ENCODE measurements at places on chromosomes 5 and 9.

GRCh38 chr5:110414360-110414759, 312.1 kb downstream of the TMEM232 start:
- no peak for DNase-seq

- DNase-seq, result no peak
Observed at GRCh38 chr5:125298258-125298657, 551.8 kb upstream of the ZNF608 start.

GRCh38 chr5:140038373-140038957, 4.6 kb downstream of the NRG2 start:
- DNase-seq, result no peak

GRCh38 chr5:146630472-146630871, 114.5 kb upstream of the GPR151 start:
- no peak for DNase-seq

GRCh38 chr5:67971223-67971830, 244.2 kb upstream of the PIK3R1 start:
- no peak for DNase-seq

DNA sequence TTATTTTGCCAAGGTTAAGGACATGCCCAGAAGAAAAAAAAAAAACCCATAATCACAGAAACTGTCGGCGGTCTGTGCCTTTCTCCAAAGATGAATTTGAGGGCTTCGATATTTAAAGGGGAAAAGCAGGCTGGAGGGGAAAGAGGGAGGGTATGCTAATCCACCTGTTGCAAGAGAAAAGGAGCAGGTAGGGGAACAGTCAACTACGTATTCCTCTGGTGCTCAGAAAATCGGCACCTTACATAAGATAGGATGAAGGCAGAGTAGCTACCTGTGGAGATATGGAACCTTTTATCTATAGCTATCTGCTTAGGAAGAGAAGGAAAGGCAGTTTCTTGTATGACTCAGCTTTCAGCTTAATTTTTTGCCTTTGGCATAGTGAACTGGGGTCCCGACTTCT, 77.7 kb downstream of the PTCD2 start:
- DNase-seq, result no peak

DNA sequence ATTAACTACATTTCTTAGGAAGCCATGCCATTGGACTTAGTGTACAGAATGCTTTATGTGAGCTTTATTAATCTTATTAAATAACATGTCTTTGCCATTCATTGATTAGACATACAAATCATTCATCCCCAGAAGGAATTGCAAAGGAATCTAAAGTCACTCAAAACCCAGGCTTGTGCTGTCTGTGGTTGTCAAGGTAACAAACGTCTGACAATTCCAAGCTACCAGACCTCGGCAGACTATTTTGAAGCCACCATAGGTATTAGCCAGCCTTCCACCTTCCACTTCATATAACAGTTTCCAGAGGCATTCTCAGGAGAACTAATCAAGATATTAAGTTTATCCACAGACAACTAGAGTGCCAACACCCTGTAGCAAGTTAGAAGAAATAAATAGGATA, 135.2 kb upstream of the TUSC1 start:
- DNase-seq, result no peak

DNA sequence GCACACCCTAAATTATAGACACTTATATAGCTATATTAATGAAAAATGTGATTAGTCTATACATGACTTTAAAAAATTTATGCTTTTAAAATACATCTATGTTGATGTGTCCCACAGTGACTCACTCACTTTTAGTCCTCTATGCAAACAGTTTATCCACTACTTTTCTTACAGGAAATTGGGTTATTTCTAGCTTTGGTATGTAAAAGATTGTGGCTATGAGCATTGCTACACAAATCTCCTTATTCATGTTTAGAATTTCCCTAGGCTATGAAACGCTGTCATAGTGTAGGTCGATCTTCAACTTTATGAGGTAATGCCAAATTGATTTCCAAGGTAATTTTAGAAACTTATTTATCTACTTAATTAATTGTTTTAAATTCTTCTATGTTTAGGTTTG, 687.4 kb downstream of the PRR16 start:
- no peak for DNase-seq

Data from hippocampal formation (tissue), 2 donors.